ENCODE measurements at places on chromosomes 7 and 10. TPM values are rescaled to one million over a fixed set of nuclear protein-coding genes. Genes with fewer than 3 reads are reported as not detected.

- DNase-seq = peak; percentile 12
Observed at GRCh38 chr7:2403014-2403717, at the start of gene CHST12. CHST12 (plus strand) TSS chr7:2403611; CDS start chr7:2432640, 29,029 bp downstream.

DNA sequence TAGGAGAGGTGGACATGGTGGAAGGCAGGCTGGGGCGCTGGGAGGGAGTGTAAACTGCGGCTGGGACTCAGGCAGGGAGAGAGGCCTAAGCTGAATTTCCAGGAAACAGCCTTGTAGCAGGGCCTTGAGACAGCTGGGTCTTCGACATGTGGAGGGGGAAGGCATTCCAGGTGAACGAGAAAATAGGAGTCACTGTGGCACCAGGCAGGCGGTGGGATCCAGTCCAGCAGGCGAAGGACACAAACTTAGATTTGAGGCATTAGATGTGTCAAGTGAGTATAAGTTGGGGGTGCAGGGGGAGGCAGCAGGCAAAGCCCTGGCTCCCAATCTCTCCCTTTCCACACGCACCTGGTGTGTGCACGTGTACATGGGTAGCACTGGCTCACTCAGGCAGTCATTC, 105.3 kb downstream of the PTPN20 start:
- no peak for DNase-seq

- no peak for DNase-seq
Observed at GRCh38 chr7:134212576-134213546, 85.7 kb downstream of the LRGUK start.

DNA sequence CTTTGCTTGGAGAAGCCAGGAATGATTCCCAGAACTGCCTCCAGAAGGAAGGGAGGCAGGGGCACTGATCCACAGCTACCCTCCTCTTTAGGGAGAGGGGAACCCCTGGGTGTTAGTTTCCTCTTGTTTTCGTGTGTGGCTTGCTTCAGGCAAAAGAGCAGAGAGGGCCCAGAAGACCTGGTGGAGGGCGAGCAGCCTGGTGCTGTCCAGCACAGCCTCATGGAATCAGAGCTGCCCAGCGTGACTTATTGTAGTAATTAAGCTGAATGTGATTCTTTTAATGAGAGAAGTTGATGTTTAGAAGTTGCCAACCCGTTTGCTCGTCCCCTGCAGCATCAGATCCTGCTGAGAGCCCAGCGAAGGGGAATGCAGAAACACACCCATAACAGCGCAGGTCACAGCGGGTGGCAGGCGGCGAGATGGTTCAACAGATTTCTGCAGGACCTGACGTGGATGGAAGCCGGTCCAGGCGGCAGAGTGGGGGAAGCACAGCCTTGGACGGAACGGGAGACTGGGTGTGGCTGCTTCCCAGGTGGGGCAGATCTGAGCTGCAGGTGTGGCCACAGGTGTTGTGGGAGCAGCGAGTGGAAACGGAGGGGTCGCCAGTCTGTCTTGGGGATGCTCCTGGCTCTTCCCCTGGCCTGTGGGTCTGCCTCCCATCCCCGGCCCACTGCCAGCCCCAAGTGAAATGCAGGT, 53.7 kb upstream of the SHH start:
- no peak for DNase-seq

DNA sequence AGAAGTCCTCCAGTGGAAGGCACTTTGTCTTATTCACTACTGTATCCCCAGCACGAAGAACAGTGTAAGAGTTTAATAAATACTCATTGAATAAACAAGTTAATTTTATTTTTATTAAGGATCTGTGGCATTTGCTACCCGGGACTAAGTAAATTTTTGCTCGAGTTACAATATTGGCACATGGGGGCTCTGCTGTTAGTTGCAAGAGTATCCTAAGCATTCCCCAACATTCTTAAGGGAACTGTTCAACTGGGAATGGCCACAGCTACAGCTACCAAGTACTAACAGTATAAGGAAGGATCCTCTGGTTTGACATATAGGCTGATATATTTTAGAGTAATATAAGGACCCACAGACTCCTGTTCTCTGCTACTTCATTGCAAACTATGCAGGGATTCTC, 8.7 kb upstream of the LRRTM3 start:
- DNase-seq = no peak

- no peak for DNase-seq
Observed at GRCh38 chr10:113920875-113921274, 66.4 kb downstream of the NHLRC2 start.

DNA sequence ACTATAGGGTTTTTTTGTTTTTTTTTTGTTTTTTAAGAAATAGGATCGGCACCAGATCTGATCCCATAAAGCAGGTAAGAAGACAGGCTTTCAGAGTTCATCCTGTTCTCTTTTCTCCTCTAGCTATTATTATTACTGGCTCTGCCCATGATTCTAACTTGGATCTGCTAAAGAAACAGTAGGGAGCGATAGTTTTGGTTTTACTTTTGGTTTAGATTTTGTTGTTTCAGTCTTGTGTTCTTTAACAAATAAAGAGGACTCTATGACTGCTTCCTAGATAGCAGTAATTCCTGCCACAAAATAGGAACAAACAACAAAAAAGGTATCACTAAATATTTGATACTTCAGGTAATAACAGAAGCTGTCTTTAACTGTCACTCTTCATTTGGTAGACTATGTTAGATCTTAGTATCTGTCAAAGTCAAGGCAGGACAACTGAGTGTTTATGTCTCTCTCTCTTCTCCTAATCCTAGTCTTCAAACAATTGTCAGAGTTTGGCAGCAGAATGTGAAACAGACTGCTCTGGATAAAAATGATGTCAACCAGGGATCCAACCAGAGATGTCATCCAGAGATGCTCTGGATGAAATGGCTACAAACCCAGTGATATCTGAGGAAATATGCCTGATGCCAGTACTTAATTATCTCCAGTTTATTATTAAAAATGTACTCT, 99.8 kb downstream of the KMT2C start:
- DNase-seq = no peak

GRCh38 chr10:14074062-14074884, 256.5 kb downstream of the FRMD4A start:
- DNase-seq = peak; percentile 99

- DNase-seq = no peak
Observed at GRCh38 chr7:46397591-46397990, 476.5 kb upstream of the IGFBP3 start.

GRCh38 chr10:35219891-35220890, 93.5 kb downstream of the CREM start:
- no peak for DNase-seq

DNA sequence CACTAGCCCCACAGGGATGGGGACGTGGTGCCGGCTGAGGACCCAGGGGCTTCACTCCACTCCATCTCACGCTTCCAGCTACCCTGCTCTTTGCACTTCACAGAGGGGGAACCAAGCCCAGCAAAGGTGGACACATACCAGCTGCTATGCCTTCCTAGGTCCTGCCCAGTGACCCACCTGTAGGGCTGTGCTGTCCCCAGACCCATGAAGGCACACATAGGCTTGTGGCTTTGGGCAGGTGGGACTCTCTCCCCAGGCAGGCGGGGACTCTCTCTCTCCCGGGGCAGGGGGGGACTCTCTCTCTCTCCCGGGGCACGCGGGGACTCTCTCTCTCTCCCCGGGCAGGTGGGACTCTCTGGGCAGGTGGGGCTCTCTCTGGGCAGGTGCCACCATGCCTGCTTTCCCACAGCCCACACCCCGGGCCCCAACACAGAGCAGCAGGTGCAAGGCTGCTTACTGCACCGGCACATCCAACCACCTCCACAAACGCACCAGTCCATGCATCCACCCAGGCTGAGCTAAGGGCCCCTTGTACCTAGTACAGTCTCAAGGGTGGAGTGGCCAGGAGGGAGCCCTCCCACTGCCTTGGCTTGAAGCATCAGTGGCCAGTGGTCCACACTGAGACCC, 13.8 kb upstream of the GPR146 start:
- no peak for DNase-seq

DNA sequence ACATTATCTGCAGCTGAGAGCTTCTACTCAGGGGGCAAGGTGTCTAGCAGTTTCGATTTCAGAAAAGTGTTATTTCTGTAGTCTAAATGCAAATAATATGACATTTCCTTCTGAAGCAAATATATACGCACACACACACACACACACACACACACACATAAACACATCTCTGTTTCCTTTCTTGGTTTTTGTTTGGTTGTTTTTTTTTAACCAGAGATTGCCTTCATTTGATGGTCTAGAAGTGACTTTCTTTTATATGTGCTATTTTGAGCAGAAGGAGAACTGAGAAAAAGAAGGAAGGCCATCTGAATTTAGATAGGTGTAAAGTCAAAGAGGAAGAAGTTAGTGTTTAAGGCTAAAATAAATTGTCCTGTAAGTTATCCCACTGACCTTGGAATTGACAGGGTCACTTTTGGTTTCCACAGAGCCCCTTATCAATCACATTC, 142.2 kb downstream of the TRIL start:
- no peak for DNase-seq

The LYZL2 gene
- not detected for total RNA-seq

The IGF2BP3 gene
- 49.3 TPM for total RNA-seq

The GPRIN2 gene
- 9.1 TPM for total RNA-seq

The SLC18A3 gene
- total RNA-seq = not detected

The EEF1AKMT2 gene
- total RNA-seq = 16.0 TPM

The SPDYE11 gene
- not detected for total RNA-seq

The CDC123 gene
- total RNA-seq = 96.5 TPM
